ENCODE measurements at places on chromosomes 7 and 10. TPM values are rescaled to one million over a fixed set of nuclear protein-coding genes. Genes with fewer than 3 reads are reported as not detected.

SLC18A3 gene
- not detected for total RNA-seq

STAMBPL1 gene
- 32.8 TPM for total RNA-seq

DNA2 gene
- 10.0 TPM for total RNA-seq

PRLHR gene
- total RNA-seq, result not detected

Measured in IMR-90 (cell line).